Foreskin fibroblast (primary cell): ENCODE measurements at places on chromosomes 1 and 21.

GRCh38 chr1:203340112-203340790, 10.7 kb downstream of the FMOD start:
- DNase-seq, result peak; percentile 65

DNA sequence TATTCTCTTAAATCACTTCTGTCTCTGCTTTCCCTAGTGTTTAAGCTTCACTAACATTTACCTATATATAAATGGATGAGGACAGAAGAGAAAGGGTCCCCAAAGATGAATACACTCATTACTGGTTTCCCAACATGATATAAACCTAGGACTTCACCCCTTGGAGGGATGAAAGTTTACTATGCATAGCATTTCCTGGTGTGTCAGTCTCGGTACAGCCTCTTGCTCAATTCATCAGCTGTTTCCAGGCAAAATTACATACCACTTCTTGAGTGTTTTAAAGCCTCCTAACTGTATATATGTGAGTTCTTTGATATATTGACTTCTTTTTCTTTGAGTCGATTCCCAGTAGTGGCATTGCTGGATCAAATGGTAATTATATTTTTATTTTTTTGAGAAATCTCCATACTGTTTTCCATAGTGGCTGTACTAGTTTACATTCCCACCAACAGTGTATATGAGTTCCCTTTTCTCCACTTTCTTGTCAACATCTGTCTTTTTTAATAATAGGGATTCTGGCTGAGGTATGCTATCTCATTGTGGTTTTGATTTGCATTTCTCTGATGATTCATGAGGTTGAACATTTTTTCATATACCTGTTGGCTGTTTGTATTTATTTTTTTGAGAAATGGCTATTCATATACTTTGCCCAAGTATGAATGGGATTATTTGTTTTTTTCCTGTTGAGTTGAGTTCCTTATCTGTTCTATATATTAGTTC, 259.3 kb upstream of the CACYBP start:
- DNase-seq, result peak; percentile 43

DNA sequence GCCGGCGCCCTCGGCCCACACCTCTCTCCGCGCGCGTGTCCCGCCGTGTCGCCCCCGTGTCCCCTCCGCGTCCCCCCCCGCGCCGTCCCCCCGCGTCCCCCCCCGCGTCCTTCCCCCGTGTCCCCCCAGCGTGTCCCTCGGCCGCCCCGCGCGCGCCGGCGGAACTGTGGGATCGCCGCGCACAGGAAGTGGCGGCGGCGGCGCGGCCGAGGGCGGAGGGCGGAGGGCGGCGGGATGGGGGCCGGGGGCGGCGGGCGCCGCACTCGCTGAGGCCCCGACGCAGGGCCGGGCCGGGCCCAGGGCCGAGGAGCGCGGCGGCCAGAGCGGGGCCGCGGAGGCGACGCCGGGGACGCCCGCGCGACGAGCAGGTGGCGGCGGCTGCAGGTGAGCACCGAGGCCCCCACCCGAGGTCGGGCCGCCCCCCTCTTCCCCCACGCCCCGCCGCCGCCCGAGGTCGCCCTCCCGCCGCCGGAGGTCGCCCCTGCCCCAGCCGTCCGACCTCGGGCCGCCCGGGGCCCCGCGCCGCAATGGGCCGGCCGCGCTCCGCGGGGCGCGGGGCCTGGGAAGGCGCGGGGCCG, at the start of gene AGPAT3:
Gene AGPAT3 (plus strand): TSS at position 262 of the 578 bp plus-strand sequence. CDS start 94,459 bp downstream, outside the sequence.
- no peak for DNase-seq

DNA sequence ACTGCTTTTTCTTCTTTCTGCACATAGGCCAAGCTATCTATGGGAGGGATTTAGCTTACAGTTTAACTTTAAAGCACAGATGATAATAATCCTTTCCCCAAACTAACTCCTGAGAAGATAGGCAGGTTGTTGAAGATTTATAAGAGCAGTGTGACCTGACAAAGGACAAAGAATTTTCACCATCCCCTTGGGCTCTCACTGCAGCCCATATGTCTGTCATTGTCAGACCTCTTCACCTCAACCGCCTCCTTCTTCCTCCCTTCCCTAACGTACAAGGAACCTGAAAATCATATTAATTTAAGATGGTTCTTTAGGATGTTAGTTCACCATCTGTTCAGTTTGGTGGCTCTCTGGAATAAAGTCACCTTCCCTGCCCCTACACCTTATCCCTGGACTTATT, 5.0 kb downstream of the RNU1-2 start:
- DNase-seq, result peak; percentile 18

DNA sequence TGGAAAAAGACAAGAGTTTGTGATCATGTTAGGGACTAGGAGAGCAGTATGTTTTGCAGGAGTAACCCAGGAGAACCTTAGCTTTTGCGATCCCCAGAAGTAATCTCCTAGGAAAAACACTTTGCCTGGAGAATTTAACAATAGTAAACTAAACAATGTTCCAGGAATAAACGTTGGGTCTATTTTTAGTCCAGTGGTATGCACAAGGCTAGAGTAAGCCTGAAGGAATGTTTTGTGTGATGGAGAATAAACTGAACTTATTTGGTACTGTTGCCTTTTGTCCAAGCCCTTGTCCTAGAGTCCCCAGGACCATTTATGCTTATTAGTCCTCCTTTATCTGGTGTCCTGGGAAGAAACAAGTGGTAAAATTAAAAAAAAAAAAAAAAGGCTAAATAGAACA, 28.7 kb upstream of the RGS5 start:
- peak; percentile 30 for DNase-seq

DNA sequence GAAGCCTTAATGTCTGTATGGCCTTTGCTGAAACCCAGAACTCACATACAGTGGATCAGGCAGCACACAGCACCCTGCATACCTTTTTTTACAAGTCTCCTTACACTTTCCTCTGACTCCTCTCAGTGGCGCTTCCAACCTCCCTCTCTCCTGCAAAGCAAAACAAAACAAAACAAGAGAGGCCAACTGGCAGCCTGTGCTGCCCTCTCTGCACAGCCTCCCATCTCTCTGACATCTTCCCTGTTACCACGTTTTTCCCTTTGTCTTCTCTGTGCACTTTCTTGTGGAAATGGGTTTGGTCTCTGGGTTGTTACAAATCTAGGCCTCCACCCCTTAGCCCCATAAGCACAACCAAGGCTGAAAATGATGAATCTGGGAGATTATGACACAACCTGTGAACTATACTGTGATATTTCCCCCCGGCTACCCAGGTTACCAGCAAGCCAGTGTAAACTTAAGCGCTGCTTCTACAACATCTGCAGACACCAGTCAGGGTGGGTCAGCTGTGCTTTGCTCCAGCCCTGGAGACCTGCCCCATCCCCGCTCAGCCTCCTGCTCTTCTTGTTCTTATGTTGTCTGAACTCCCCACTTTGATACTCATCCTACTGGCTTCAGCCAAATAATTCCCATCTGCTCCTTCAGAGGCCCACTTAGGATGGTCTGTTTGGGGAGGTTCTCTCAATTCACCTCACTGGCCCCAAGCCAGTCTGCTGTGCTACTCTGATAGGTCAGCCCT, 54.9 kb upstream of the FMOD start:
- DNase-seq, result no peak

- no peak for DNase-seq
Measured at GRCh38 chr1:167799747-167800146, 78.0 kb downstream of the MPZL1 start.

- DNase-seq, result peak; percentile 53
Measured at GRCh38 chr1:51956528-51957509, 33.7 kb downstream of the RAB3B start.

- no peak for DNase-seq
Measured at GRCh38 chr1:39317910-39318633, 113.6 kb downstream of the MACF1 start.

DNA sequence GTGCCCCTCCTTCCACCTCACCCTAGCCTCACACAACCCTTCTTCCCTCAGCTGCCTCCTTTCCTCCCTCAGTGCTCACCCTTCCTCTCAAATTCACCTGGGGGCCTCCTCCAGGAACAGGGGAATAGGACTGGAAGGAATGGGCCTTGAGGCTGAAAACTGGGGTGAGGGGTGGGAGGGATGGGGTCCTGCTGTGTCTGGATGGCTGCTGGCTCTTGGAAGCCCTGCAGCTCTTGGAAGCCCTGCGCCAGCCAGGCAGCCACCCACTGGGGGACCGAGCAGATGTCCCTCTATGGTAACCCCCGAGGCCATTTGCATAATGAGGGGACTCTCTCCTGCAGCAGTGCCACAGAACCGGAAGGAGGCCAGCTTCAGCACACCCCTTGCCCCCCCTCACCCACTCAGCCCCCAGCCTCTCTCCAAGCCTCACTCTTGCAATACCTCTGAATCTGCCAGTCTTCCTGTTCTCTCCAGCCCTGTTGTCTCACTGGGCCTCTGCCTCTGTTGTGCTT, 85.2 kb downstream of the KIRREL1 start:
- no peak for DNase-seq

DNA sequence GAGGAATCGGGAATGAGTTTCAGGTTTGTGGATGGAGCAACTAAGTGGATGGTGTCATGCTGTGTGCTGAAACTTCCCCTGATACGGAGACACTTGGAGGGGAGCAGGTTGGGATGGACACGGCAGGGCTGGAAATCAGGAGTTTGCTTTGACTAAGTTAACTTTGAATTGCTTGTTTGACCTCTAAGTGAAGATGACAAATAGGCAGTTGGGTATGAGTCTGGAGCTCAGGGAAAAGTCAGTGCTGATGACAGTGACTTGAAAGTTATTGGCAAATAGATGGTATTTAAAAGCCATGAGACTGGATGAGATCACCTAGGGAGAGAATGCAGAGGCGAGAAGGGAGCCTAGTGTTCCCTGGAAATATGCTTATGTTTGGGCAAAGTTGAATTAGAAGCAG, 12.8 kb upstream of the ZSCAN20 start:
- DNase-seq, result peak; percentile 87

GRCh38 chr1:229093609-229094336, 177.1 kb upstream of the RAB4A start:
- DNase-seq, result no peak

GRCh38 chr1:59408608-59409240, 111.8 kb downstream of the FGGY start:
- no peak for DNase-seq

- DNase-seq, result no peak
Measured at GRCh38 chr1:22804406-22804805, 93.8 kb downstream of the EPHB2 start.

DNA sequence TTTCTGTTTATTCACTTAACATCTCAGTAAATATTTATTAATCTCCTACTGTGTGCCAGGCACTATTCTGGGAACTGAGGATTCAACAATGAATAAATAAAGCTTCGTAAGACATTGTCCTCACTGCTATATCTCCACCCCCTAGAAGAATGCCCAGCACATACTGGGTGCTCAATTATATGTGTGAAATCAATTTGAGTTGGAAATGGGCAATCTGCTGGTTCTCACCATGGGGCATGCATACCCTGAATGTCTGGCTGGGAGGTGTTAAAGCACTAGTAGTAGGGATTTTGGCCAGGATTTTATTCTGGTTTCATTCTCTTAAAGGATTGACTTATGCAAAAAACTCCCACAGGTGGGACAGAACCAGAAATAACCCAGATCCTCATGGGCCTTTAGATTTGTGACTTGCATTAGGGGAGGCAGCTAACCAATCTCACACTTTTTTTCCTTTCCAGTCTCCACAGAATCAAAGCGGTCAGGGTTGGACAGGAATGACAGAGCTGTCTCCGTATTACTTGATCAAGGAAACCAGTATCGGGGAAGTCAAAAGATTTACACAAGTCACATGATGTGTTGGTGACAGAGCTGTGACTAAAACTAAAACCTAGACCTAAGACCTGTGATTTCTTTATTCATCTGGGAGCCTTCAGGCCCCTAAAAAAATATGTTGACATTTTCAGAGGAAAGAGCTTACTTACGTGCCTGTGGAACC, 12.8 kb downstream of the GFI1 start:
- DNase-seq, result no peak

GRCh38 chr1:114702737-114703136, 7.4 kb upstream of the AMPD1 start:
- no peak for DNase-seq
